ENCODE measurements at places on chromosomes 13 and 19. TPM values are rescaled to one million over a fixed set of nuclear protein-coding genes. Genes with fewer than 3 reads are reported as not detected.
A peak's percentile ranks its signal among the peaks of the same experiment; 100 is the strongest.

DNA sequence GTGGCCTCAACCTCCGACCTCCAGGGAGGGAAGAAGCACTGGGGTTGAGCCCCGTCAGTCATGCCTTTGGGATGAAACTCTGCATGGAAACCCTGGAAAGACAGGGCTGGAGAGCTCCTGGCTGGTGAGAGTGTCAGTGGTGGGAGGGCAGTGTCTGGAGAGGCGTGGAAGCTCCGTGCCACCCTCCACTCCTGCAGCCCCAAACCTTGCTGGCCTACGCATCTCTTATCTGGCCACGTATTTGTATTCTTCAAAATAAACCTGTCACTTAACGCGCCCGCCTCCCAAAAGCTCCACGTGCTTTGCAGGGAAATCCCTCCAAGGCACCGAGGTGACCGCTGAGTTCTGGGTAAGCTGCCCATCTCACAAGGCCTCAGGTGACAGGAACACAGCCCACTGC, 84.3 kb downstream of the TEX29 start:
- no peak for DNase-seq

GRCh38 chr13:51435002-51435578, 17.7 kb downstream of the INTS6 start:
- DNase-seq = no peak

DNA sequence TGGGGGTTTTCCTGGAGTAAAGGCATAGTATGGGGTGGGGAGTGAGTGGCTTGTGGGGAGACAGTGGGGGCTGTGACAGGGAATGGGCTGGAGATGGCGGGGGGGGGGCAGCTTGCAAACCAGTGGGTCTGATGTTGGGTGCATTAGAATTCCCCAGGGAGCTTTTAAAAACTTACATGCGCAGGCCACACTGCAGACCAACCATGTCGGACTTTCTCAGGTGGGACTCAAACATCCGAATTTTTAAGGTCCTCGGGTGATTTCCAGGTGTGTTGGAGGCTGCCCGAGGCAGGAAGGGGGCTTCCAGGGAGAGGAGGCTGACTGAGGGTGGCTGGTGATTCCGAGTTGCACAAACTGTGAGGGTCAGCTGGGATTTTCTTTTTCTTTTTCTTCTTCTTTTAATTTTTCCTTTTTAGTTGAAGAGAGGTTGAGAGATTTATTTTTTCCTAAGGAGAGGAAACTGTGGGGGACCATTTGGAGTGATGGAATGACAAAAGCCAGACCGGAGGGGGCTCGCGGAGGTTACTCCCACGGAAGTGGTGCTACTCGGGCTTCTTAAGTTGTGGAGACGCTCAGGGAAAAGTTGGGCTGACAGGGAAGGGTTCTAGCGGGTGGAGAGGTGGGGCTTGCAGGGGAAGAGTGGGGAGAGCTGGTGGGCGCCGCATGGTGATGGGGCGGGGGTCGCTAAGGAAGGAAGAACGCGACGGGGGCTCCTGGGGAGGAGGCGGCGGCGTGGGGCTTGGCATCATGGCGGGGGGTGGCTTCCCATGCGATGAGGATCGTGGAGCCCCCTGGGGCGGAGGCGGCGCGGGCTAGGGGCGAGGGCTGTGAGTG, 997 bp upstream of the CACNG8 start:
- DNase-seq = no peak

DNA sequence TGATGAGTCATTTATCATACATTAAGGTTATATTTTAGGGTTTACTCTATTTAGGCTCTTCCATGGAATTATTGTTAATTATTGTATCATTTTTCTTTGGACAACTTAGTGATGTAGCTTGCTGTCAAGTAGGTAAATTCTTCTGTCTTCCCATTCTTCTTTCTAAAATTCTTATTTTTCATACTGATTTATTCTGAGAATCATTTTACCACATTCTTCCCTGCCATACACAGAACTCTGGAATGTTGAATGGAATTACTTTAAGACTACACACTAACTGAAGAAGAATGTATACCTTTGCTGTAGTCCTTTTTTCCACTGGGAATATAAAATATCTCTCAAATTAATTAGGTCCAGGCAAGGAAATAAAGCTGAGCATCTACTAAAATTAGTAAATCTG, 24.5 kb upstream of the SLC7A1 start:
- DNase-seq = no peak

The ZNF541 gene
- total RNA-seq = not detected

DNA sequence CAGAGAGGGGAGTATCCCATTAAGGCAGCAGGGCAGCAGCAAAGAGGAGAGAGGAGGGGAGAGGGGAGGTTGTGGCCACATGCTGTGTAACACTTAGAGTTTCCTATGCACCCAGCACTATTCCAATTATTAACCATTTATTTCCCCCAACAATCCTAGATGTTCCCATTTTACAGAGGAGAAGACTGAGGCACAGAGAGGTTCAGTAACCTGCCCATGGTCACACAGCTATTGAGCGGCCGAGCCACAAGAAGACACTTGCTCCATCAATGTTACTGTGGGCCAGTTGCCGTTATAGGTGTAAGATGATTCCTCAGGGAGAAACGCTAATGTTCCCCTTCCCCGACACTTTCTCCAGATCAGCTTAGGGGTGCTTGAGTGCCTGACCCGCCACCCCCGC, 69.2 kb downstream of the INSR start:
- DNase-seq = no peak

DNA sequence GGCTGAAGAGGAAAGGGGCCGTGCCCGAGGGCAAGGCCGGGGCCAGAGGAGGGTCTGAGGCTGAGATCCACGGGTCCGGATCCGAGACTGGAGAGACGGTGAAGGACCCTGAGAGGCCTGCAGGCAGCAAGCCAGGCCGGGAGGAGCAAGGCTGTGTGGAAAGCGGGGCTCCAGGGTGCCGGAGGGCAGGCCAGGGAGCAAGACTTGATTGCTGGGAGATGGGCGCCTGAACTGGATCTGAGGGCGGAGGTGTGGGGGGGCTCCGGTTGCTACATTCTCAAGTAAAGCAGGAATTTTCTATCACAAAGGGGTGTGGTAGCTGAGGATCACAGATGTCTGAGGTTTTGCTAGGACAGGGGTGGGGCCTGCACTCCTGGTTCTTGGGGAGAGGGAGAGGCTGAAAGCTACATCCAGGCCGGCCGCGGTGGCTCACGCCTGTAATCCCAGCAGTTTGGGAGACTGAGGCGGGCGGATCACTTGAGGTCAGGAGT, 3.8 kb downstream of the MAMSTR start:
- peak; percentile 75 for DNase-seq

Data from suprapubic skin (tissue), 4 donors.